Keratinocyte (primary cell): ENCODE measurements at places on chromosomes 5 and 9. TPM values are rescaled to one million over a fixed set of nuclear protein-coding genes. Genes with fewer than 3 reads are reported as not detected.

Gene BAAT
- polyA plus RNA-seq, result 0.02 to 0.14 TPM (median 0.08 TPM) in 3 replicates

Gene C5orf52
- not detected in 3 replicates for polyA plus RNA-seq

Gene CBY3
- polyA plus RNA-seq, result not detected in 3 replicates

Gene CAVIN4
- 0.10 to 0.18 TPM (median 0.18 TPM) in 3 replicates for polyA plus RNA-seq

Gene TNFSF15
- 0.84 to 1.1 TPM (median 0.89 TPM) in 3 replicates for polyA plus RNA-seq

Gene FIBCD1
- 0.79 to 1.3 TPM (median 0.94 TPM) in 3 replicates for polyA plus RNA-seq

Gene FYB1
- polyA plus RNA-seq, result 0.29 to 1.0 TPM (median 0.56 TPM) in 3 replicates

Gene ROR2
- polyA plus RNA-seq, result 0.22 to 0.48 TPM (median 0.40 TPM) in 3 replicates

Gene NLN
- polyA plus RNA-seq, result 14.4 to 26.1 TPM (median 25.4 TPM) in 3 replicates

Gene TMC1
- 0.05 to 0.24 TPM (median 0.12 TPM) in 3 replicates for polyA plus RNA-seq

GRCh38 chr5:134510970-134511795 lies 14.3 kb upstream of the JADE2 start:
- no peaks in the 10 kb centered on the region for H3K36me3 ChIP-seq
- H3K27me3 ChIP-seq, result no peaks in the 10 kb centered on the region
- H3K27ac ChIP-seq, result peak overlapping the region; percentile 76
- no peak for DNase-seq
- no peak overlapping the region for H3K4me3 ChIP-seq
- H3K4me1 ChIP-seq, result peaks cover 55% of the 10 kb centered on the region

- H3K4me1 ChIP-seq, result no peaks in the 10 kb centered on the region
- H3K4me3 ChIP-seq, result no peak overlapping the region
- H3K27ac ChIP-seq, result no peak overlapping the region
- H3K27me3 ChIP-seq, result peaks cover 5% of the 10 kb centered on the region
- no peak for DNase-seq
These were observed 75.0 kb upstream of the FCN1 start for GRCh38 chr9:134992755-134993124.

DNA sequence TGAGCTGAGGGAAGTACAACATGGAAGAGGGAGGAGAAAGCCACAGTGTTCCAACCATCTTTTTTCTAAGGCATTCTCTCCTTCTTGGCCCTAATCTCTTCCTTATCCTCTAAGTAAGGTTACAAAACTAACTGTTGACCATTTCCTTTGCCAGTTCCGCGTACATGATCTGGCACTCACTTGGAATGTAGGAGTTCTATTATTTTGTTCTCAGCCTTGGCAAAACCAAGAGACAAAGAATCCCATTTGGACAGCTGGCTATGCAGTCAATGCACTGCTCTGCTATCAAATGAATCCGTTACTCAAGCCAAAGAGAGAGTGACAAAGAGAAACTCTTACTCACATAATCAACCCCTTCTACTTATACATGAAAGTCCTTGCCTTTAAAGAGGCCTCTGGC lies 410.3 kb downstream of the DTWD2 start:
- no peaks in the 10 kb centered on the region for H3K27me3 ChIP-seq
- H3K27ac ChIP-seq, result no peak overlapping the region
- H3K4me3 ChIP-seq, result no peak overlapping the region
- no peak for DNase-seq
- no peaks in the 10 kb centered on the region for H3K4me1 ChIP-seq

GRCh38 chr9:128298535-128299482 lies 22.7 kb downstream of the SWI5 start:
- peaks cover 8% of the 10 kb centered on the region for H3K4me1 ChIP-seq
- no peak overlapping the region for H3K4me3 ChIP-seq
- no peaks in the 10 kb centered on the region for H3K36me3 ChIP-seq
- no peak overlapping the region for H3K27ac ChIP-seq

- H3K4me1 ChIP-seq, result no peaks in the 10 kb centered on the region
- H3K36me3 ChIP-seq, result no peaks in the 10 kb centered on the region
- H3K4me3 ChIP-seq, result no peak overlapping the region
- peaks cover 4% of the 10 kb centered on the region for H3K27me3 ChIP-seq
These were observed 155.4 kb upstream of the ANKH start for GRCh38 chr5:15026944-15027343.

DNA sequence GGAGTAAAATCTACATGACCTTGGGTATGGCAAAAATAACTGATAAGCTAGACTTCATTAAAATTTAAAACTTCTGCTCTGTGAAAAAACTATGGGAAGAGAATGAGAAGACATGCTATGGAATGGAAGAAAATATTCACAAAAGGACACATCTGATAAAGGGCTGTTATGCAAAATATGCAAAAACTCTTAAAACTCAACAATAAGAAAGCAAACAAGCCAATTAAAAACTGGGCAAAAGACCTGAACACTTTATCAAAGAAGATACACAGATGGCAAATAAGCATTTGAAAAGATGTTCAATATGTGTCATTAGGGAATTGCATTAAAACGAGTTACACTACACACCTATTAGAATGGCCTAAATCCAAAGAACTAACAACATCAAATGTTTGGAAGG lies 439.5 kb downstream of the EFNA5 start:
- no peak overlapping the region for H3K27ac ChIP-seq
- H3K27me3 ChIP-seq, result no peaks in the 10 kb centered on the region
- H3K4me1 ChIP-seq, result no peaks in the 10 kb centered on the region
- no peak for DNase-seq

DNA sequence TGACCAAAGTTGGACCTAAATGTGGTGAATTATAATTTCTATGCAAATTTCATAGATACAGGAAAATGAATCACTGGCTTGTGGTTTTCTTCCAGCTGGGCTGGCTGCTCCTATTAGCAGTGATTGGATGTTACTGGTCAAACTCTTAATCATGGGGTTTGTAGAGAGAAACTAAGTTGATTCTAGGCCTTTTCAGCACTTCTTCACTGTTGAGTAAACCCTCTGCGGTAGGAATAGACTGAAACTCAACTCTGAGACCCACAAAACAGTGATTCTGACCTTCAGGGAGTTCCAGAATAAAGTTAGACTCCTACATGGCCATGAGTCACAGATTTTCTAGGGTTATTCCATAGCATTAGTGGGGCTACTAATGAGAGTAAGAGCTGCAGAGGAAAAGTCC lies 47.9 kb upstream of the FKTN start:
- peaks cover 8% of the 10 kb centered on the region for H3K4me1 ChIP-seq
- H3K27me3 ChIP-seq, result no peaks in the 10 kb centered on the region
- no peak overlapping the region for H3K4me3 ChIP-seq
- H3K27ac ChIP-seq, result peak overlapping the region; percentile 32
- H3K36me3 ChIP-seq, result peaks cover 5% of the 10 kb centered on the region

GRCh38 chr5:15544039-15544438 lies 44.1 kb downstream of the FBXL7 start:
- H3K27me3 ChIP-seq, result no peaks in the 10 kb centered on the region
- no peak overlapping the region for H3K4me3 ChIP-seq
- DNase-seq, result no peak
- H3K36me3 ChIP-seq, result no peaks in the 10 kb centered on the region
- no peaks in the 10 kb centered on the region for H3K4me1 ChIP-seq

GRCh38 chr5:163503106-163504078 lies 2.0 kb upstream of the MAT2B start:
- H3K4me1 ChIP-seq, result peaks cover 23% of the 10 kb centered on the region
- H3K36me3 ChIP-seq, result no peaks in the 10 kb centered on the region
- peak overlapping the region; percentile 8 for H3K4me3 ChIP-seq
- no peaks in the 10 kb centered on the region for H3K27me3 ChIP-seq
- H3K27ac ChIP-seq, result peak overlapping the region; percentile 94

- H3K4me1 ChIP-seq, result no peaks in the 10 kb centered on the region
- no peaks in the 10 kb centered on the region for H3K36me3 ChIP-seq
- peaks cover 4% of the 10 kb centered on the region for H3K27me3 ChIP-seq
These were observed 47.9 kb downstream of the IRX2 start for GRCh38 chr5:2703615-2704014.

GRCh38 chr5:178434016-178434761 lies 156.0 kb downstream of the COL23A1 start:
- H3K27me3 ChIP-seq, result no peaks in the 10 kb centered on the region
- H3K4me3 ChIP-seq, result no peak overlapping the region
- H3K36me3 ChIP-seq, result no peaks in the 10 kb centered on the region
- H3K27ac ChIP-seq, result no peak overlapping the region
- no peak for DNase-seq

DNA sequence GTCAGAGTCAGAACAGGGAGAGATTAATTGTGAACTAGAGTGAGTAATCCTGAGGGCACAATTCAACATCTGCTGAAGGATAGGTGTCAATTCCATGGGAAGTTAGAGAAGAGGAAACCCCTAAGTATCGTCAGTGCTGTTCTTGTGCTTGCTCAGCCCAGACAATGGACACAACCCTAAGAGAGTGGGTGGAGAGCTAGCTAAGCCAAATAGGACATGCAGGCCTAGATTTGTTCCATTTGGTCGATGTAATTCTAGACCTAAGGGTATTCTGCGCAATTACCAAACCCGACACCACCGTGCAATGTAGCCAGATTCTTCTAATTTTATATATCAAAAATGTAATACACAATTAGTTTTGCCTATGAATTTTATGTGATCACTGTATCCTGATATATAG lies 431.6 kb downstream of the SH3GL2 start:
- no peak overlapping the region for H3K27ac ChIP-seq
- no peaks in the 10 kb centered on the region for H3K4me1 ChIP-seq
- no peaks in the 10 kb centered on the region for H3K36me3 ChIP-seq
- no peaks in the 10 kb centered on the region for H3K27me3 ChIP-seq
- no peak for DNase-seq

DNA sequence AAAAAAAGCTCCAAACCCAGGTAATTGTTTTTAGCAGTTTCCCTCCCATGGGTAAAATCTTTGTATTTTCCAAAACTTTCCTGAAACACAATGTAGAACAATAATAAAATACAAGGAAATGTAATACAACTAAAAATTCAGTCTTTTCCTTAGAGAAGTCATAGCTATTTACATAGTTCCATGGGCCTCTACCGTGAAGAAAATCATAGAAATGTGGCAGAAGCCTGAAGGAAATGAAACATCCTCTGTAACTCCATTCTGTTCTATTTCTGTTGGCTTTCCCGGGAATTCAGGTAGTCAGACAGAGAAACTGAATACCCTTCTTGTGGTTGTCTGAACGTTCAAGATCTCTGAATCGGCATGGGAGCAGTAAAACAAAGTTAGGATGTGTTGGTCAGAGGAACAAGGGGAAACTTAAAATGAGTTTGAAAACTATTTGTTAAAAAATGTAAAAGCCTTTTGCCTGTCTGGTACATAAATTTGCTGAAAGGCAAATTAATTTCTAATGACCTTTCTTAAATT lies 202.4 kb upstream of the ZNF608 start:
- H3K4me1 ChIP-seq, result no peaks in the 10 kb centered on the region
- H3K4me3 ChIP-seq, result no peak overlapping the region
- no peaks in the 10 kb centered on the region for H3K36me3 ChIP-seq
- no peaks in the 10 kb centered on the region for H3K27me3 ChIP-seq
- DNase-seq, result no peak

- no peaks in the 10 kb centered on the region for H3K36me3 ChIP-seq
- H3K27ac ChIP-seq, result no peak overlapping the region
- no peak for DNase-seq
- H3K27me3 ChIP-seq, result no peaks in the 10 kb centered on the region
- no peak overlapping the region for H3K4me3 ChIP-seq
- no peaks in the 10 kb centered on the region for H3K4me1 ChIP-seq
These were observed 60.8 kb upstream of the ARRDC3 start for GRCh38 chr5:91443761-91444467.

- no peaks in the 10 kb centered on the region for H3K36me3 ChIP-seq
- H3K4me3 ChIP-seq, result no peak overlapping the region
- no peak for DNase-seq
- H3K27me3 ChIP-seq, result no peaks in the 10 kb centered on the region
- H3K4me1 ChIP-seq, result no peaks in the 10 kb centered on the region
- no peak overlapping the region for H3K27ac ChIP-seq
These were observed 73.4 kb downstream of the FBXO38 start for GRCh38 chr5:148457183-148457620.

DNA sequence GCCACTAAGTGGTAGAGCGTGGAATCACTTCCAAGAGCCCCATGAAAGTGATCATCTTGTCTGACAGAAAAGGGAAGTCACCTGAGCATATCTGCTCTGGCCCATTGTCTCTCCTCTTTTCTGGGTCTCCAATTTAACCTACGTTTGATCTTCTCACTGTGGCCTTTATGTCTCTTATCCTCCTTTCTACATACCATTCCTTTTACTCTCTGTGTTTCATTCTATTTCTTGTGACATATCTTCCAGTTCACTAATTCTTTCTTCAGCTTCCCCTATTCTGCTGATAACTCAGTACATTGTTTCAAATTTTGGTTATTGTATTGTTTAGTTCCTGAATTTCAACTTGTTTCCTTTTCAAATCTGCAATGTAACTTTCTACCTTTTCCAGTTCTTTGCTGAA lies 132.5 kb downstream of the GPBP1 start:
- no peak overlapping the region for H3K27ac ChIP-seq
- H3K36me3 ChIP-seq, result no peaks in the 10 kb centered on the region
- H3K4me1 ChIP-seq, result peaks cover 4% of the 10 kb centered on the region
- peaks cover 9% of the 10 kb centered on the region for H3K27me3 ChIP-seq
- H3K4me3 ChIP-seq, result no peak overlapping the region

DNA sequence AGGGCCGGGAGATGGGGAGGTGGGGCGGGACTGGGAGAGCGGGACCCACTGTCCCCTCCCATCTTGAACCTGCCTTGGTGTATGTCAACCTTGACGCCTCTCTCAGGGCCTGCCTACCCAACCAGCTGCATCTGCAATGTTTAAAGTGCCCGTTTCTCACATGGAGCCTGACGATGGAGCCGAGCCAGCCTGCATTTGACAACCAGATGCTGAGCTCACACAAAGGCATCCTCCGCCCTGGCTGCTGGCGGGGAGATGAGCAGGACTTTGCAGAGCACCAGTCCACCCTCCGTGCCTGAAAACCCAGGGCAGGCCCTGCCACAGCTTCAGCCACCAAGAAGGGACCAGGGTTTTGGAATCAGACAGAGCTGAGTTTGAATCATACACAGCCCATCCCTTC lies 141.1 kb upstream of the SMIM23 start:
- no peaks in the 10 kb centered on the region for H3K36me3 ChIP-seq
- H3K4me3 ChIP-seq, result no peak overlapping the region
- no peak for DNase-seq
- H3K4me1 ChIP-seq, result peaks cover 6% of the 10 kb centered on the region

DNA sequence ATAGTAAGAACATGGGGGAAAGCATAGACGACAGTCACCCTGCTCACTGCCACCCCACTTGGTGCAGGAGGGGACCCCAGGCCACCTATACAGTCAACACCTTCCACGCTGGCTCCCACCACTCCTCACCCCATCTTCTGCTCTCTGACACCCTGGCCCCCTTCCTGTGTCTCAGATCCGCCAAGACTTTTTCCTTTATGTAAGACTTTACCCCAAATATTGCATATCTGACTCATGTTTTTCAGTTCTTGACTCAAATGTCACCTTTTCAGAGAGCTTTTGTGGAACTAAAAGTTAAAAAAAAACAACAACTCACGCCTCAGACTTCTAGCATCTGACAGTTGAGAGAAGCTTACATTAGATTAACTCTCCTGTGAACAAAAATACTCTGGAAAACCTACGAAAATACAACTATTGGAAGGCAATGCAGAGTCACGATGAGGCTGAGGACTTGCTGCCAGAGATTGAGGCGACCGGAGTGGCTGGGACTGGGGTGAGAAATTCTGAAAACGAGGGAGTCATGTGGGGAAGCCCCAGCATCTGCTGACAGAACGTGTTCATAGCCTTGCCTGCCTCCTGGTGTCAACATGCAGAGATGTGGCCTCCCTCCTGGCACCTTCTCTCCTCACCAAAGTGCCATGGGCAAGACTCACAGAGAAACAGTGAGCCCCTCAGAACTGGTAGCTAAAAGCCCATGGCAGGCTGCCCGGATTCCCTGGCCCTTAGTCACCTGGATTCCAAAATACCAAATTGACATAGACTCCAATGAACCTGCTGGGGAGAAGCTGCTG lies 22.4 kb upstream of the FCN2 start:
- H3K36me3 ChIP-seq, result no peaks in the 10 kb centered on the region
- peak; percentile 9 for DNase-seq
- H3K27ac ChIP-seq, result no peak overlapping the region

- H3K36me3 ChIP-seq, result no peaks in the 10 kb centered on the region
- no peaks in the 10 kb centered on the region for H3K4me1 ChIP-seq
- no peak overlapping the region for H3K4me3 ChIP-seq
- peaks cover 63% of the 10 kb centered on the region for H3K27me3 ChIP-seq
These were observed 7.2 kb upstream of the POU4F3 start for GRCh38 chr5:146331423-146331822.
